ENCODE measurements at places on chromosomes 7 and 10. TPM values are rescaled to one million over a fixed set of nuclear protein-coding genes. Genes with fewer than 3 reads are reported as not detected.

GRCh38 chr10:80506189-80506575 lies 31.5 kb upstream of the SH2D4B start:
- no peak for DNase-seq

DNA sequence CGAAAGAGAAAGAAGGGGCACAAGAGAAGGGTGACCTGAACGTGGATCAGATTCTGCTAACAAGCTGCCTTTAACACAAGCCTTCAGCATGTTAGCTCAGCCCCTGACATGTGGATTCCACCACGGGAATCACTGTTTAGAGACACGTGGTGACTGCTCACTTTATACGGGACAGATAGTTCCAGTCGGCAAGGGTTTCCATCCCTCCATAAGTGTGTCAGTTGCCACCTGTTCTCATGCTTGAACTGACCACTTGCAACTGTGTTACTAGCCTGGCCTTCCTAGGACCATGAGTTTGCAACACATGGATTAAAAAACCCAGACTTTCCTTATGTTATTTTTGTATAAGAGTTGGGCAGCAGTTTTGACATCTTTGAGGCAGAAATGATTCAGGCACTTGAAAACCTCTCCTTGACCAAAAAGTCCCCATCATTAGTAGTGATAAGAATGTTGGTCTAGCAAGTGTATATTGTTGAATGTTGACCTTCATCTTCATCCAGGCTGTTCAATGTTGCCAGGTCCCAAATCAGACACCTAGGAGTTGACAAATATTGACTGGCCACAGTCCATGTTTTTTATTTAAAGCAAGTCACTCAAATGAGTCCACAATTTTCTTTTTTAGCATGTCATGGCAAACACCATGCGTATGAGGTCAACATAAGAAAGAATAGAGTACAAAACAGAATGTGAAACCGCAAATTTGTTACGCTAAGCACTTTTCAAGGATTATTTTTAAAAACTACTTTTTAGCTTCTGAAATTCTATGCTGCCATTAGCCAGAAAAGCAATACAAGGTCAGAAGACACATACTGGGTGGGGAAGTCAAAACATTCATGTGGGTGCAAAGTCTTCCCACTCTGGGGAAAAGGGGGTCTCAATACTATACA lies 101.6 kb downstream of the ABLIM1 start:
- DNase-seq = no peak

GRCh38 chr10:104076743-104077160 lies 8.9 kb downstream of the COL17A1 start:
- no peak for DNase-seq

DNA sequence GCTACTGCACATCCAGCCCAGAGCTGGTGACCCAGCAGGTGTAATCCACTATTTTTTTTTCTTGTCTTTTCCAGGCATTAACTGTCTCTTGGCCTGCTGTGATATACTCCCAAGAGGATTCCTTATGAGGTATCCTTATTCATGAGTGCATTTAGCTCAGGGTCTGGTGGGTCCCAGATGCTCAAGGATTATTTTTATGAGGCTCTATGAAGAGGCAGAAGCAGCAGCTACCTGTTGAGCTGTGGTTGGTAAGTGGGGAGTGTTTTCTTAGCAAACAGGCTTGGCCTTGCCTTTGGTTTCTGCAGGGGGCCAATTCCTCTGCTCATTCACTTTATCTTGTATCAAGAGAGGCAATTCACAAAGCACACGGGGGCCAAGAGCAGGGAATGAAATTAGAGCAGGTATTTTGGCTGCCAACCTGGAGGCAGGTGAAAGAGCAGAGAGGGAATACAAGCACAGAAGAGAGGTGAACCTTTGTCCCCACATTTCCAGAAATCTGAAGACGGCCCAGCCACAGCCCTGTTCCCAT lies 221.6 kb downstream of the TMEM178B start:
- DNase-seq = no peak

DNA sequence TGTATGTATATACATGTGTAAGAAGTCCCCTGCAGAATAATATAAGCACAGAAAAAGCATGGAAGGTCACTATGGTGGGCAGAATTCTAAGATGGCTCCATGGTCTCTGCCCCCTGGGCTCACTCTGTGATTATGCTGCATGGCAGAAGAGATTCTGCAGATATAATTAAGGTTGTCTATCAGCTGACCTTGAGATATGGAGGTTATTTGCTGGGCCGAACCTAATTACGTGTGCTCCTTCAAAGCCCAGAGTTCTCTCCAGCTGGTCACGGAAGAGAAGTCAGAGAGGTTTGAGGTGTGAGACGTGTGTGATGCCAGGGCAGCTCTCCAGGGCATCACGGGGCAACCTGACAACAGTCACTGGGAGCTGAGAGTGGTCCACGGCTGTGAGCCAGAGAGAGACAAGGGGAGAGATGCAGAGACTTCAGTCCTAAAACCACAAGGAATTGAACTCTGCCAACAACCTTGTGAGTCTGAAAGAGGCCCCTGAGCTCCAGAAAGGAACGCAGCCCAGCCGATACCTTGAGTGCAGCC lies 11.5 kb downstream of the PAPOLB start:
- no peak for DNase-seq

- DNase-seq = no peak
These were observed 237.3 kb downstream of the AHR start for GRCh38 chr7:17535776-17536175.

DNA sequence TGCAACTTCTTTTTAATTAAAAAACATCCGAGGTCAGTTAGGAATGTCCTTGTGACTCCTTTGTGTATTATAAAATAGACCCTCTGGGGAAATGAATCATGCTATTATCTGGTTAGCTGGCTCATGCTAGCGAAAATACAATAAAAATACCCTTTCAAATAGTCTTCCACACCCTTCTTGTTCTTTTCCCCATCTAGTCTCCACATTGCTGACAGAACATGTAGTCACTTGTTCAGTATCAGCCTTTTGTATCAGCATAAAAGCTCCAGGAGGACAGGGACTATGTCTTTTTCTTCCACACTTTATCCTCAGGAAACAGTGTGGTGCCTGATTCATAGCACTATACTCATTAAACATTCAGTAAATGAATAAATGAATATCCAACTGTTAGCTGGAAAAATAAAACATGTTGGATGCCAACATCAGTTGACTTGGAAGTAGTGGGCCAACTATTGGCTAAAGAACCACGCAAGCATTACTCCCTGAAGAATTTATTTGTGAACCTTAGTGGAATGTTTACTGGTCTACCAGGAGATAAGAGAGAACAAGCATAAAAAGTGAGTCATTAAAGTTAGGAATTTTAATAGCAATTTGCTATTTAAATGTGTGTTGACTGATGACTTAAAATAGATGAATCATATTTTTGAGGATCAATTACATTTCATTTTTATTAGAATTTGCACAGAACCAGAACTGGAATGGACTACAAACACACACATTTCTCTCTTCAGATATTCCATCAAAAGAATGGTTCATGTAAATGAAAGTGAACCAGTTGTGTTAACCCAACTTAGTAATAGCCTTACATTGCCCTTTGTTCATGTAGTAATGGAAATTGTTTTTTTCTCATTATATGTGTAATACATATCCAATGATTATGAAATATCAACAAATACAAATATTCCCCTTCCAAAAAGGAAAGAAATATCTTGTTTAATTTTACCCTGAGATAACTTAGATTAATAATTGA lies 129.6 kb downstream of the DKK1 start:
- DNase-seq = no peak

GRCh38 chr7:2948749-2949148 lies 94.9 kb downstream of the CARD11 start:
- no peak for DNase-seq

GRCh38 chr10:26525586-26525985 lies 87.4 kb downstream of the APBB1IP start:
- DNase-seq = no peak

DNA sequence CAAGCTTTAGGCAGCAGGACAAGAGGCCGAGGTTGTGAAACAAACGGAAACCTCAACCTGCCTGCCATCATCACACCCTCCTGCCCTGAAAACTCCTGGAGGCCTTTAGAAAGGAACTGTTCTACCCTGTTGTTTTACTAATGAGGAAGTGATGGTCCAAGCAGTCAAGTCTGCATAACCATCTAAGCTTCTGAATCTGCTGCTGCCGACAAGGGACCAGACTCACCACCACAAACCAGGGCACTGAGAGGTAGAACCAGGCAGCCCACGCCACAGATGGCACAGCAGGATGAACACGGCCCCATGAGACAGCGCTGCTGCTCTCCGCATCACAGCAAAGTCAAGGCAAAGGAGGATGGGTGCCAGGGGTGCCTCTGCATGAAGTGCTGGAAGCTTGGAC lies 209.4 kb downstream of the CELF2 start:
- no peak for DNase-seq

GRCh38 chr7:144908324-144908723 lies 72.5 kb upstream of the TPK1 start:
- DNase-seq = no peak

GRCh38 chr7:15747712-15748111 lies 61.2 kb upstream of the MEOX2 start:
- no peak for DNase-seq

DNA sequence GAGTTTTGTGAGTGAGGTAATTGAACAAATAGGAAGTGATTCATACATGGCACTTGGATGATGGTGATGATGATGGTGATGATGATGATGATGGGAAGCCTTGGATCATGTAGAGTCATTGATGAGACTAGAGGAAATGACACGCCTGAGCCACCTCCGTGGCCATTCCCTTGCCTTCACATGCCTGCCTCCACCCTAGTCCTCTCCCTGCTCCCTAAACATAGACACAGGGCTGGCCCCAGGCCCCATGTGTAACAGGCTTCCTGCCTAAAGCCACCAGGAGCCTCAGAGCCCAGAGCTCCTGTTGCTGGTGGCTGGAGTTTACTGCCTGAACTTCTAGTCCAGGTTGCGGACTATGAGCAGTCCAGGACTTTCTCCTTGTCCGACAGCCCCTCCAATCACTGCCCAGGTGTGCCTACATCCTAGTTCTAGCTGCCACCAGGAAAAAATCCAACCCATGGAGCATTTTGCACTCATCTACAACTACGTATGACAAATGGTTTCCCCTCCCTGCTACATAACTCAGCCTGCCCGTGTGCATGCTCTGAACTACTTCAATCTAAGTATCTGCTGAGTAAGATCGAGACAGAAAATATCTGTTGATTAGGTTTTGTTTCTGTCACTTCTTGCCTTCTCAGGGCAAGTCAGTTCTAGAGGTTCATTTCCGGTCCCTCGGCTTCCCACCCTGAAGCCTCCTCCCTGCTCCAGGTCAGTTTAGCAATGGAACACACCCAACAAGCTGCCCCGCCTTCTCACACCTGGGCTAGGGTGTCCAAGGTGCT lies 35.5 kb upstream of the KDM7A start:
- no peak for DNase-seq

DNA sequence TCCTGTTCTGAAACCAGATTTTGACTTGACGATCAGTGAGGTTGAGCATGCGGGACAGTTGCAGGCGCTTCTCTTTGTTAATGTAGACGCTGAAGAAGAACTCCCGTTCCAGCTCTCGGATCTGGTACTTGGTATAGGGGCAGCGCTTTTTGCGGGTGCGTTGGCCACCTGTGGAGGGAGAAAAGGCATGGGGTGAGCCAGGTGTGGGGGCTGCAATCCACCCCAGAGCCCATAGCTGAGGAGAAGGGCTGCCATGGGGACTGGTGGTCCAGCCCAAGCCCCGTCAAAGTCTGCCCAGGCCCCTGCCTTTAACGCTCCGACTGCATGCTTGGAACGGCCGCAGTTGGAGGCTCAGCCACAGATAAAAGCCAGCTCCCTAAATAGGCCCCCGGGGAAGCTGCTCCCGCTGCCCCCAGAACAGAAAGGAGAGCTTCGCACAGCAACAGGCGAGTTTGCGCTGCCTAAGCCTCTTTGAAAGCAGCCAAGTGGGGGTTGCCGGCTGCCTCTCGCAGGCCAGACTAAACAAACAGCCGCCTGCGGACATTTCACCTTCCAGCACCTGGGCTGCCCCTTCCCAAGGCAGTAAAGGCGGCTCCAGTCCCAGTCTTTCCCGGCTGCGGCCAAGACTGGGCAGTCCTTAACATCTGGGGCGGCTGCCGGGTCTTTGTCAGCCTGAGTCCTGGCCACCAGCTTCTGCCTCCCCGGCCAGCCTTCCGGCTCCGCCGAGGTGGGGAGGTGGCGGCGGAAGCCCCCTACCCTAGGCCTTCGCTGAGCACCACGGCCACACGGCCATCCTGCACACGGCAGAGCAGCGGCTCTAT lies 2.0 kb downstream of the HOXA11 start:
- DNase-seq = peak; percentile 7

DNA sequence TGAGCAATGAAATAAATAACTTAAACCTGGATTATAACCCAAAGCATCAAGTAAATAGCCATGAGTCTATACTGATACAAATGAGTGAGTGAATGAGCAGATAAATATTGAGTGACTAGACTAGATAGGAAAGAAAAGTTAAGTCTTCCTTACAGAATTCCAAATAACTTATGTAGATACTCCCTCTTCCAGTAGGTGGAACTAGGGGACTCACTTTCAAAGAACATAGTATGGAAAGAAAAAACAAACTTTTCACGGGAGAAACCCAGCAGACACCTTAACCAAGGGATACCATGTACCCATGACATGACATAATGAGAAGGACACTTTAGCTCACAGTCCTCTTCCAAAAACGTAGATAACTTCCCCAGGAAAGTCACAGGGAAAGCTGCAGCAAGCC lies 32.2 kb downstream of the CSGALNACT2 start:
- no peak for DNase-seq

GRCh38 chr10:108049668-108050067 lies 885.2 kb upstream of the SORCS1 start:
- no peak for DNase-seq

DNA sequence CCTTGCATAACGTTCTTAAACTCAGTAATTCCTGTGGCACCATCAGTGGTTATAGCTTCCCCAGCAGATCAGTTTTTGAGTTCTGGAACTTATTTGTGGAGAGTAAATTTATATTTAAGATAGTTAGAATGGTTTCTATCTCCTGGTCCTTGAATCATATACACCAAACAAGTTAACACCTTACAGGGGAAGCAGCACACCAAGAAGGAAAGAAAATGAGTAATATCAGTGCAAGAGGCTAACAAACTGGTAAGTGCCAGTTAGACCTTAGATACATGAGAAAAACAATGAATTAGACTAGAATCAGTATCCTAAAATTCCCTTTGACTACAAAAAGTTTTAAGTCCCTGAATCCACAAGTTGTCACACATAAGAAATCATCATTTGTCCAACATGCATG lies 54.2 kb downstream of the ABI1 start:
- no peak for DNase-seq

GRCh38 chr10:3740157-3740871 lies 44.7 kb downstream of the KLF6 start:
- DNase-seq = no peak

- DNase-seq = no peak
These were observed 774 bp downstream of the PON2 start for GRCh38 chr7:95433952-95434556.

CYP26C1 gene
- total RNA-seq = 0.09 TPM

MSMB gene
- total RNA-seq = not detected

INSYN2A gene
- total RNA-seq = not detected

MYOZ1 gene
- not detected for total RNA-seq

STEAP1B gene
- total RNA-seq = not detected

COL13A1 gene
- 1.1 TPM for total RNA-seq
